GOT3 (cell line): ENCODE measurements at places on chromosomes 13 and 19.

- no peak for DNase-seq
Measured at GRCh38 chr13:44017756-44018309, 138.1 kb downstream of the LACC1 start.

DNA sequence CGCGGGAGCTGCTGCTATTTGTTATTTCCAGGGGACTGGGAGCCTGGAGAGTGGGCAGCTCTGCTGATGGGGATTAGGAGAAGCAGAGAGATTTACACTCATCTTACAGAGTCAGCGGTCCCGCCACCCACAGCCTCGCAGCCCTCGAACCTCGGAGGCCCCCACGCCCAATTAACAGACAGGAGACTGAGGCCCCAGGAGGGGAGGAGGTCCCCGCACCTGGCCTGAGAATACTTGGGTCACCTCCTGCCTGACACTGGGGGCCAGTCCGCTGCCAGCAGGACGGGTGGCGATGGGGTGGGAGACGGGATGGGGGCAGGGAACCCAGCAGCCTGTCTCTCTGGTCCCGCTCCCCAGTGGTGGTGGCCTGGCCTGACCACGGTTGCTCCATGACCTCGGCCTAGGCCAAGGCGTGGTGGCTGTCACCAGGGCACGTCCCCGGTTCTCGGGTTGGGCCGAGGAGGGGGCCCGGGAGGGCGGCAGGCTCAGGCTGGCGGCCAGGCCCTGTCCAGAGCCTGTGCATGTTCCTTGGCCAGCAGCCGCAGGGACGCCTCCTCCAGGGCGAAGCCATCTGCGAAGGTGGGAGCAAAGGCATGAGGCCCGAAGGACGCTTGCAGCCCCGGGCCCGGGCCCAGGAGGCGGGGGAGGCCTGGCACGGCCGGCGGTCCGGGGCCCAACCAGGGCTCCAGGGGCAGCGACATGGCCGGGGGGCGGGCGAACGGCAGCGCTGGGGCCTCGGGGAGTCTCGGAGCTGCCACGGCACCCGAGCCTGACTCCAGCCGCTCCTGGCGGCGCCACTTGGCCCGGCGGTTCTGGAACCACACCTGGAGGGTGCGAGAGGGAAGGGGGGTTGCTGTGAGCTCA lies 1.7 kb downstream of the RAX2 start:
- no peak for DNase-seq

- DNase-seq = no peak
Measured at GRCh38 chr19:897442-898039, 4.3 kb downstream of the RNU6-9 start.

DNA sequence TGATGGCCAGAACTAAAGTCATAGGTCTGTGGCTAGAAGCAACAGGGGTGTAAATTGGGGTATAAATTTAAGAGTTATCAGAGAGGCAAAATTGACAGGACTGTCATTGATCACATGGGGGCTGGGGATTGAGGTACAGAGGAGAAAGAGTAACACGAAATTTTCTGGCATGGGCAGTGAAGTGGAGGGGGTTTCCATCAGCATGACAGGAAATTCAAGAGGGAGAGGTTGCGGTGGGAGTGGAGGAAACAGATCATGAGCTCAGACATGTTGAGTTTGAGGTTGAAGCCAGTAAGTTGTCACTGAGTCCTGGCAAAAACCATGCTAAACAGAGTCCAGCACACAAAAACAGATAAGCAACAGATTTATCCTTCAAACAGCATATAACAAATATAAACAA lies 192.1 kb upstream of the TSC22D1 start:
- DNase-seq = no peak

- DNase-seq = no peak
Measured at GRCh38 chr13:24097064-24097463, 63.5 kb upstream of the SPATA13 start.

DNA sequence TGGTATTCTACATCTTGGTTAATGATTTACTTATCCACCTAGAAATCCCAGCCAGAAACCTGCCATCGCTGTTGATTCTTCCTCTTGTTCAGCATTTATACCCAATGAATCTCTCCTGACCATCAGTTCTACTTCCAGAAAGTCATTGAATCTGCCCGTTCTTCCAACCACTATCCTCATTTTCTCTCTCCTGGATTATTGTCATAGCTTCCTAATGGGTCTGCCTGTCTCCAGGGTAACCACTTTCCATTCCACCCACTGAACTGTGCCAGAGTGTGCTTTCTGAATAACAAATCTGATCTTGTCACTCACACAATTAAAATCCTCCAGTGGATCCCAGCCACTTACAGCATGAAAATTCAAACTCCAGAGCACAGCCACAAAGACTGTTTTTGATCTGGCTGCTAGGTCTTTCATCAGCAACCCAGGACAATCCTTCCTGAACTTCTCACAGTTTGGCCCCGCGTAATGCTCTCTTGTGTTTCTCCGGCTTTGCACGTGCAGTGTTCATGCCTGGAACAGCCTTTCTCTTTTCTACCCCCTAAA lies 330.6 kb downstream of the SPRY2 start:
- DNase-seq = no peak

DNA sequence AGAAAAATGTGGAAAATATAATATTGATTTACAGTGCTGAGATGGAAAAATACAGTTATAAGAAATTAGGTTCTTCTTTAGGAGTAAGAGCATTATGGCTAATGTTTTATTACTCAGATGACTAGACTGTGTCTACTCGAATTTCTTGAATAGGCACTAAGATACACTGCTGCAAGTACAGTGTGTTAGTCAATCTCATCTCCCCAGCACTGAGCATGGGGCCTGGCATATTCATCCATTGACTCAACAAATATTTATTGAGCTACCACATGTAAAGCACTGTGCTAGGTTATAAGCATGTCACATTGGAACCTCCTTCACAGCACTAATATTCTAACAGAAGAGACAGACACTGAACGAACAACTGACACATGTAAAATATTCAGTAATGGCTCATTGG lies 242.5 kb upstream of the GPC6 start:
- DNase-seq = no peak

DNA sequence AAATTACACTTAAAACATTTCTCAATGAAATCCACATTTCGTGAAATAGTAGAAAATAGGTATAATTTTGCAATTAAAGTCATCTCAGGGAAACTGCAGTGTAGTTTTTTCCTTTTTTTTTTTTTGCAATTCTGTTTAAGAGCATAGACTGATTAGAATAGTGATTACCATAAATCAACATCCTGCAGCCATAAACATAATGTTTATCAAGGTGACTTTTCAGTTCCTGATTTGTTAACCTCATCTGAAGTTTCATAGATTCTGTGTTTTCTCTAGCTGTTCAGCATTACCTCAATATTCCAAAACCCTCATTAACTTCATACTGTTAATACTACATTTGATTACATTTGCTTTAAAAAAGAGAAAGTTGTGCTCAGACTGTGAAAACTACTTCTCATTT lies 286.3 kb upstream of the DACH1 start:
- no peak for DNase-seq

GRCh38 chr19:12784871-12785430 lies 6.3 kb upstream of the JUNB start:
- no peak for DNase-seq

GRCh38 chr13:25253702-25254101 lies 33.6 kb downstream of the MTMR6 start:
- no peak for DNase-seq

DNA sequence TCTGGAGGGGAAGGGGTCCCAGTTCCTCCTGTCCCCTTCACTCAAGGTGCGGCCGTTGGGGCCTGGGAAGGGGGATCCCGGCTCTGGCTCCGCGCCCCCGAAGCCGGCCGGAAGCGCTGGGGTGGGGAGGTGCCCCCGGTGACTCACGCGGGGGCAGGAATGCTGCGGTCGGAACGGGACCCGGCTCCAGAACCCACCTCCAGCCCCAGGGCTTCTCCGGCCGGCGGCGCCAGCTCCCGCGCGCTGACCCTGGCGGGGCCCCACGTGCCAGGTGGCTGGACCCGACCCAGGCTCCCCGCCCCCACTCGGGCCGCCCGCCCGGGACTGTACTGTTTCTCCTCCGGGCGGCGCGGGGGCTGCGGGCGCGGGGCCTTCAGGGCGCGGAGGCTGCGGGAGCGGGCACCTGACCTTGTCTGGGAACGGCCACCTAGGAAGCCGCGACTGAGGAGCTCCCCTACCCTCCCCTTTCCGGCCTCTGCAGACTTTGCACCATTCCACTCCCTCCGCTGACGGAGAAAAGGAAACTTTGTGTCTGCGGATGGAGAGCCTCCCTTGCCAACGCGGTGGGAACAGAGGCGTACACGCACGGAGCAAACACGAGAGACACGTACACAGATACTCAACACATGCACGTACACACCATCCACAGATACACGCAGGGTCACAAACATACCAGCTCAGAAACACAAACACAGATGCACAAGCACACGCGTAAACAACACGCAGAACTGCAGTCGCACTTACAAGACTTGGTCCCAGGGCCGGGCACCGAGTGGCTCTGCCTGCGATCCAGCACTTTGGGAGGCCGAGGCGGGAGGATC lies 7.2 kb downstream of the AXL start:
- DNase-seq = peak; percentile 74

DNA sequence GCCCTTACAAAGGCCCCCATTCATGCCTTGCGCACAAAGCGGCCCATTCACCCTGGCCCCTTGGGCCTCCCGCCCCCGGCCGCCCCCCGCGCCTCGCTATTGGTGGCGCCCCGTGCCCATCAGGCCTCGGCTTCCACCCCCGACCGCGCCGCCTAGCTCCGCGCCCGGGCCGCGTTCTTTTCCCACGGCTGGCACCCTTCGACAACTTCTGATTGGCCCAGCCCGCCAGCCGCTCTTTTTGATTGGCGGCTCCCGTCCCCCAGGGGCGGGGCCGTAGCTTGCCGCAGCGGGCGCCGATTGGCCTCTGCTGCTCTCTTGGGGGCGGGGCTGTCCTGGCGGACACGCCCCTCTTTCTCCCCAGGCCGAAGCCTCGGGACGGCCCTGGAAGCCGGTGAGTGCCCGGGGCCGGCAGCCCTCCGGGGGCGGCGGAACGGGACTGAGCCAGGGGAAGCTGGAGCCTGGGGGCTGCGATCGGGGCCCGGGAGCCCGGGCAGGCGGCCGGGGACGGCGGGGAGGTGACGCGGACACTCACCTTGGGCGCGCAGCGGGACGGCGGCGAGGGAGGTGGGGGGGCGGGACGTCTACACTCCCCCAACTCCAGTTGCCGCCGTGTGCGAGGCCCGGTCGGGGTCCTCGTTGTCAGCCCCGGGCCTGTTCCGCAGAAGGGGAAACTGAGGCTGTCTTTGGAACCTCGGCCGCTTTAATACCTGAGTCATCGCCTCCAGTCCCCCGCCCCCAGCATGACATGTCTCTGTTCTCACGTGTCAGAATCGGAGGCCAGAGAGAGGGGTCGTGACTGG lies at the start of gene MYH14:
Gene MYH14 (plus strand): TSS at position 342 of the 800 bp plus-strand sequence. CDS start 6,744 bp downstream, outside the sequence.
- peak; percentile 21 for DNase-seq

GRCh38 chr13:60258349-60258748 lies 94.6 kb upstream of the DIAPH3 start:
- DNase-seq = no peak

DNA sequence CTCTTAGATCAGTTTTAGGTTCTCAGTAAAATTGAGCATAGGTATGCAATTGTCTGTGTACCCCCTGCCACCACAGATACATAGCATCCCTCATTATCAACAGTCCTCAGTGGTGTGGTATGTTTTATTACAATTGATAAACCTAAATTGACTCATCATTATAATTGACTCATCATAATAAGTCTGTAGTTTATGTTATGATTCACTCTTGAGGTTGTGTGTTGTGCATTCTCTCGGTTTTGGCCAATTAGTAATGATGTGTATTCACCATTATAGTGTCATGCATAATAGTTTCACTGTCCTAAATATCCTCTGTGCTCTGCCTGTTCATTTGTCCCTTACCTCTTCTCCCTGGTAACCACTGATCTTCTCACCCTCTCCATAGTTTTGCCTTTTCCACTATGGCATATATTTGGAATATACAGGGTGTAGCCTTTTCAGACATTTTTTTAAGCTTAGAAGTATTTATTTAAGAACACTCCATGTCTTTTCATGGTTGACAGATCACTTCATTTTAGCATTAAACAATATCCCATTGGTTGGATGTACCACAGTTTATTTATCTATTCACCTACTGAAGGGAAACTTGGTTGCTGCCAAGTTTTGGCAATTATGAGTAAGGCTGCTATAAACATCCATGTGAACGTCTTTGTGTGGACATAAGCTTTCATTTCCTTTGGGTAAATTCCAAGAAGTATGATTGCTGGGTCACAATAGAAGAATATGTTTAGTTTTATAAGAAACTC lies 1620.6 kb upstream of the MIR17HG start:
- no peak for DNase-seq

GRCh38 chr13:96499656-96500055 lies 409.7 kb downstream of the HS6ST3 start:
- no peak for DNase-seq

DNA sequence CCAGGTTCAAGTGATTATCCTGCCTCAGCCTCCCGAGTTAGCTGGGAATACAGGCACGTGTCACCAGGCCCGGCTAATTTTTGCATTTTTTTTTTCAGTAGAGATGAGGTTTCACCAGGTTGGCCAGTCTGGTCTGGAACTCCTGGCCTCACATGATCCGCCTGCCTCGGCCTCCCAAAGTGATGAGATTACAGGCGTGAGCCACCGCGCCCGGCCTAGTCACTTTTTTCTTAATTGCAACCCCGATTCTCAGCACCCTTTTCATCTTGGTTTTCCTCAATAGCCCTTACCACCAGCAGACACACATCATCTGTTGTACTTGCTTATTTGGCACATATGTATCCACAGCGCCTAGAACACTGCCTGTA lies 550 bp upstream of the GPI start:
- no peak for DNase-seq
